Dorsolateral prefrontal cortex (tissue), 122 donors: ENCODE measurements at places on chromosomes 5 and 9.

- no peak for DNase-seq
Observed at GRCh38 chr5:112685931-112686330, 51.8 kb upstream of the APC start.

DNA sequence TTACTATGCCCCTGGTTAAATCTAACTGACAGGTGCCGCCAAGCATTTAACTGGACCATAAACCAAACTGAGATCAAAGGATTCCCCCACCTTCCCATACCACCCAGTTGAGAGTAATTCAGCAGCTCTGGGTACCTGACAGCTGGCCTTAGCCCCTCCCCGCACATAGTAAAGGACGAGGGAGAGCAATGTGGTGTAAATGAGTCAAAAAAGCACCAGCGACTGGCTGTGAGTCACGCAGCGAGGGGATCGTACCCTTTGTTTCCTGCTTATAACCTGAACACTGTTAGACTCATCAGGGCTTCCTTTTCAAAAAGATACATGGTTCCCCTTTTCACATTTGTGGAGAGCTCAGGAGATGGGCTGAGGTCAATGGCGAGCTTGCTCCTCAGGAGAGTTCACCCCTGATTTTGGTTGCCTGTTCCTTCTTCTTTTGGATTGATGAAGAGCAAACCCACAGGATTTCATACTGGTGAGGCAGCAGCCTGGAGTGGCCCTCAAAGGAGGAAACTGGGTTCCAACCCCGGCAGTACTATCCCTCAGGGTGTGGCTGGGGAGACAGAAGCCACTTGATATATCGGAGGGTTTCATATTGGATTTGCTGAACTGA is 71.5 kb downstream of the ANKRD33B start:
- no peak for DNase-seq

DNA sequence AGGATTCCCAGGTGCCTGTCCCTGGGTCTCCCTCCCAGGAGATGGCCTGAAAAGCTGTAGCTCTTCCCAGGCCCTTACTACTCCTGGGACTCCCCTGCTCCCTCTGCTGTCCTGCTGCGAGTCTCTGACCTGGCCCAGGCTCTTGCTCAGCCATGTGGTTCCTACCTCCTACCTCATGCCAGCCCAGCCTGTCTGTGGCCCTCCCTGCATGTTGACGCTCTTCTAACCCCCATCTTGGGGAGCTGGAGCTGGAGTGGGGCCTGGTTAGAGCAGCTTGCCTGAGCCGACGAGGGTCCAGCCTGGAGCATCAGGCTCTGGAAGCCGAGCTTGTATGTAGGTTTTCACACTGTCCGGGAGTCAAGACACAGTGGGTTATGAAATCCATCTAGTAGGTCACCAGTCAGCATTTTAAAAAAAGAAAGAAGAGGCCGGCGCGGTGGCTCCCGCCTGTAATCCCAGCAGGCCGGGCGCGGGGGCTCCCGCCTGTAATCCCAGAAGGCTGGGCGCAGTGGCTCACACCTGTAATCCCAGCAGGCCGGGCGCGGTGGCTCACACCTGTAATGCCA is 244.4 kb downstream of the FANCC start:
- no peak for DNase-seq

DNA sequence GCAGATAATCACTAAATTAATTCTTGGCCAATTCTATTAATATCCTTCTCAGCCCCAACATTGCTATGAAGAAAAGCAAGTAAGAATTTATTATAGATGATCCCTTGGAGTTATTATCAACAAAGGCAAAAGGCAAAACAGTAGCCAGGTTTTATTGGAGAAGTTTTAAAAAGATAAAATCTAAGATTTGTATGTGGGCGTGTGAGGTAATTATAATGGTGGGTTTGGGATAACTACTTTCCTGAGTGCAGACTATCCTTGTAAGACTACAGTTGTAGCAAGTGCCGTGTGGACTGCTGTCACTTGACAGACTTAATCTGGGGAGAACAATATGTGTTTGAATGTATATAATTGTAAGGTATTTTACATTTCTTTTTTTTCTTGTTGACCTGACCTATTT is 23.2 kb downstream of the SLC31A1 start:
- DNase-seq: no peak

DNA sequence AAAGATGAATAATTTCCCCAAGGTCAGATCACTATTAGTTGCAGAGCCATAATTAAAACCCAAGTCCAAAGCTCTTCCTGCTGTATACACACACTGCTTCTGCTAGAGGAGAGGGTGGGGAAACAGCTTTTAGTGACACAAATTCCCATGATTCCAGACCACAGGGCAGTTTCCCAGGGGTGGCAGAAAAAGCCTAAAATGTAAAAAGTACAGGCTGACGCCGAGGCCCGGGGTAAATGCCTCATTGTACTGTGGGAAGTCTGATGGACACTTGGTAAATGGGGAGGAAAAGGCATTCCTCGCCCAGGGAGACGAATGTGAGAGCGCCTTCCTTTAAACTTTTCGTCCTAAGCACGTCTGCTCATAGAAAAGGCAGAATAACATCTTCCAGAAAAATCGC is 65.7 kb downstream of the DENND1A start:
- DNase-seq: no peak

- no peak for DNase-seq
Observed at GRCh38 chr9:110588296-110588695, 8.8 kb upstream of the SVEP1 start.

DNA sequence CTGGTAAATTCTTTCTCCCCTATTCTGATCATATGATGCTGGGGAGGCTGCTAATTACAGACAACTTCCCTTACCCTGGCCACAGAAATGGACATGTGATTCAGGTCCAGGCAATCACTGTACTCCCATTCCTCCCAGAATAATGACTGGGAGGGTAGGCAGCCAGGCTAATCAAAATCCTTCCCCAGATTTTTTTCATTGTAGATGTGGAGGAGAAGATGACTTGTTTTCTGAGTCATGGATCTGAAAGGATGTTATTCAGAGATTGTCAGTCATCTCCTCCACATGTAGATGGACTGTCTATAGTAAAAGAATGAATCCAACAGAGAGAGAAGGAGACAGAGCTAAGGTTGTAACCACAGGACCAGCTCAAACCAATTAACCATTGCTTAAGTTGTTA is 123.9 kb upstream of the PUM3 start:
- no peak for DNase-seq

DNA sequence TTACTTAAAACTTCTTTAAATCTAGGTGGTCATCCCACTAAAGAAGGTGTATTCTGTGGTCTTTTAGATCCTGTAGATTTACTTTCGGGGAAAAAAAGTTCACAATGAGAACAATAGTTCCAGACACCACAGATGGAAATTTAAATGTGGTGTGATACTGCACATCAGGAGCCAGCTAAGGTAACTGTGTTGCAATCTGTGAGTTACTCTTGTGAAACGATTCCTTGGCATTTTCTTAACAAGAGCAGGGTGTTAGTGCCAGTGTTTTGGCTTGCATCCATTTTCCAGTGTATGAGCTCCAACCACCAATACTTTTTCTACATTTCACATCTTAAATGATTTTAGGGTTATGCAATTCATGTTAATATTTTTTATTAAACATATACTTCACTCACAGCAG is 674.5 kb downstream of the CETN3 start:
- no peak for DNase-seq

- no peak for DNase-seq
Observed at GRCh38 chr5:129748913-129749880, 1.3 kb downstream of the MINAR2 start.

DNA sequence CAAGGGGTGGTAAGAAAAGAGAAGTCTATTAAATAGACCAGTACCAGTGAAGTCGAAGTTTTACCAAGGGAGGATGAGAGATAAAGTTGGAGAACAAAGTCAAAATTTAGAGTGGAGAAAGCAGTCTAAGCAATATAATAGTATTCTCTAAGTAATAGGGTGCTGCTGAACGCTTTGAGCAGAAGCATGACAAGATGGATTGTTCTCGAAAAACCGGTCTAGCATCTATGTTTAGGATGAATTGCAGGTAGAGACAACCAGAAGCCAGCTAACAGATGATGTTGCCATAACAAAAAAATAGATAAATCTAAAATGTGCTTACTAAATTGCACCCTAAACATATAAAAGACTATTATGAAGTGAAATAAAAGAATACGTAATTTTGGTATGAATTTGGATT is 237.0 kb downstream of the PRELID2 start:
- no peak for DNase-seq

DNA sequence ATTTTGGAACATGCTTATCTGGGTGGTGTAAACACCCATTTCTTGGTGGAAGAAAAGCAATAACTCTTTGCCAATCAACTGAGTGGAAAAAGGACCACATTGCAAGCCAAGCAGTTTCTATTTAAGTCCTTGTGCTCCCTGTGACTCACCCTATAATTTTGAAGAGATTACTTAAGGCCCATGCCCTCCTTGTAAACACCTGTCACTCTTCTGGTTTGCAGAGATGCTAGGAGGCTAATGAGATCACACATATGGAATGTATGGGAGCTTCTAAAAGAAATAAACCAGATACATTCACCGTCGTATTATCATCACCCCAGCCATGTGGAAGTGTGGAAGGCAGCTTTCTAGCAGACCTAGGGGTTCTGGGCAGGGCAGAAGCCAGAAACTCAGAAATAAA is 337.1 kb downstream of the GADD45G start:
- no peak for DNase-seq

DNA sequence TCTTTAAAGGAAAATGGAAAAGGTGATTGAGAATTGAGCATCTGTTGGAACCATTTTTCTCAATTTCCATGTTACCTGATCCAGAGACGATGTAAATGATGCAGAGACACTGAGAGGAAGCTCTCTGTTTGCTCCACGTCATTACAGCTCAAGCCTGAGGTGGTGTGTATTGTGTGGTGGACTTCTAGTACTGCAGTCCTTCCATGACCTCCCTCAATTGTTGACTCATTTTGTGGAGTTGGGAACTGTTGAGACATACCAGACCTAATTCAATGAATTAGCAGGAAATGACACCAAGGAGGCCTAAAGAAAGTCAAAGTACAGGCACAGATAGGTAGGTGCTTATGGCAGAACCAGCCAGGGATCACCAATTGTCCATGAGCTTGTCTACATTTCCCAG is 15.6 kb upstream of the LVRN start:
- no peak for DNase-seq

- DNase-seq: no peak
Observed at GRCh38 chr9:2477755-2478154, 143.8 kb upstream of the VLDLR start.

GRCh38 chr5:132376694-132377641 is 7.5 kb downstream of the SLC22A5 start:
- DNase-seq: peak; percentile 62

- no peak for DNase-seq
Observed at GRCh38 chr5:133124891-133125290, 73.1 kb downstream of the HSPA4 start.

GRCh38 chr5:66757219-66757833 is 161.1 kb downstream of the MAST4 start:
- no peak for DNase-seq

DNA sequence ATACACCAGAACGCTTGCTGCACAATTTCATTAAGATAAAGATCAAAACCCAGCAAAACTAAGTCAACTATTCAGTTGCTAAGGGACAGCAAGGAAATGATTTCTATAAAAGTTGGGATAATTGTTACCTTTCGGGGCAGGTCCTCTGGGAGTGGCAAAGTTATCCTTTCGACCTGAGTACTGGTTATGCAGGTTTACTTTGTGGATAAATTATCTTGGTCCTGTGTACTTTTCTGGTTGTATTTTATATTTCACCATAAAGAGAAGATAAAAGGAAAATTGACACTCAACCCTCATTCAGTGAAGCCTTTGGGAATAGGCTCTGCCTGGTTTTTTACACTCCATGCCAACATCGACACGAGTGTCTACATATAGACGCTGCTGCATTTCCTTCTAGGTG is 146.5 kb downstream of the SYK start:
- no peak for DNase-seq

- DNase-seq: peak; percentile 84
Observed at GRCh38 chr9:135075234-135076142, 12.0 kb upstream of the OLFM1 start.

DNA sequence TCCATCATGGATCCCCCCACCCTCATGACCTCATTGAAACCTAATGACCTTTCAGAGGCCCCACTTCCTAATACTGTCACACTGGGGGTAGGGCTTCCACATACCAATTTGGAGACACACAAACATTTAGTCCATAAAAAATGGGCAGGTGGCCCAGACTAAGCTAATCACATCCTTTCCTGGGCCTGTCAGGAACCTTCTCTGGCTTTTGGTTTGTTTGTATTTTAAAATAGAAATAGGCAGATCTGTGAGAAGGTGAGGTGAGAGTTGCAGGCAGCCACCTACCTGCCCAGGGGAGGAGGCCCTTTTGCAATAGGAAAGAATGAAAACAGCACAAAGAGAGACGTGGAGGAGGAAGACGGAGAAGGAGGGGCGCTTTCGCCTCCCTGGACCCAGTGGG is 90.2 kb upstream of the BOD1 start:
- no peak for DNase-seq

- DNase-seq: no peak
Observed at GRCh38 chr5:11851416-11851815, 52.8 kb downstream of the CTNND2 start.

DNA sequence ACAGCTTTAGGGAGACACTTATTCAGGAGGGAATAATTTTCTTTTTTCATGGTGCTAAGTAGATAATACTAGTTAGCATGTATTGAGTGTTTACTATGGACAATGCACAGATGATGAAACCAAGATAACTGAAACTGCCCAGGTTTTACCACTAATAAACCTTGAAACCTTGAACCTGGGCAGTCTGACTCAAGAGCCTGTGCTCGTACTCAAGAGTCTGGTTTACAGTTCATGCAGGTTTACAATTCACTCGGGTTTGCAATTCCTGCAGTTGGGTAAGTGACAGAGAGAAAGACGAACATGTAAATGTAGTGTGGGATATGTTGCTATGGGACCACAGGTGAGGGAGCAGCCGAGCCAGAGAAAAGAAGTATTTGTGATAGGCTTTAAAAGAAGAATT is 28.2 kb downstream of the NUP214 start:
- no peak for DNase-seq

DNA sequence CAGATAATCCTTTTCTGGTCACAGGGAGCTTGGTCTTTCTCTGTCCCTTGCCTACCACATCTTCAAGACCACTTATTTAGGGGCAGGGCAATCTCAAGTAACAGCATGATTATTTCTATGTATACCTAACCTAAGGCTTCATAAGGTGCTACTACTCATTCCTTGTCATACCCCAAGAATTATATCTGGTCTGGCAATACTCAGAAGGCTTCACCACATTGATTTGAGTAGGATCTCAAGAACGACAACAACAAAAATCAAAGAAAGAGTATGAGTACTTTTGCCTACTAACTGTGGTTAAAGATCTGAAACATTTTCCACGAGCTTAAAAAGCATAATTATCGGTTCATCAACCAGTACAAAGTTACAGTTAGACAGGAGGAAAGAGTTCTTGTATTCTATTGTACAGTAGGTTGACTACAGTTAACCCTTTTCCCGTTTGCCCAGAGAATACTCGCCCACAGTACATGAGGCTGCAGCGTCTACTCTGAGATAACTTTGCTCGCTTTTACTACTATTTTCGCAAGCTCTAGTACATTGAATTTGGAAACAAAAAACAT is 41.0 kb downstream of the FANCC start:
- no peak for DNase-seq

GRCh38 chr9:91761362-91761761 is 188.7 kb downstream of the ROR2 start:
- no peak for DNase-seq
